ENCODE measurements at places on chromosomes 6 and 20.

DNA sequence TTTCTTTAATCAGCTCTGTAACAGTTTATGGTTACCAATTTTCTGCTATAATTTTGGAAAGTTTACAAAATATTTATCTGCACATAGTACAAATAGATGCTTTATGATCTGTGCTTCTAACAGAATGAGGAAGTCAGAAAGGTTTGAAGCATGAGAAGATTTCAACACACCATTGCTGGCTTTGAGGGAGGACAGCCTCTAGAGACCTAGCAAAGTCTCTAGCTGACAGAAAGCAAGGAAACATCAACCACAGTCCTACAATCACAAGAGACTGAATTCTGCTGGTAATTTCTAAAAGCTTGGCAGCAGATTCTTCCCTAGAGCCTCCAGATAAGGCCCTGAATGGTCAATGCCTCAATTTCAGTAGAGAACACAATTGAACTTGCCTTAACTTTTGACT, 750.8 kb upstream of the SLC35B3 start:
- DNase-seq, result no peak

- no peak for DNase-seq
Observed at GRCh38 chr6:42315991-42316970, 98.6 kb upstream of the MRPS10 start.

- DNase-seq, result no peak
Observed at GRCh38 chr6:112038756-112039430, 15.0 kb upstream of the CCN6 start.

DNA sequence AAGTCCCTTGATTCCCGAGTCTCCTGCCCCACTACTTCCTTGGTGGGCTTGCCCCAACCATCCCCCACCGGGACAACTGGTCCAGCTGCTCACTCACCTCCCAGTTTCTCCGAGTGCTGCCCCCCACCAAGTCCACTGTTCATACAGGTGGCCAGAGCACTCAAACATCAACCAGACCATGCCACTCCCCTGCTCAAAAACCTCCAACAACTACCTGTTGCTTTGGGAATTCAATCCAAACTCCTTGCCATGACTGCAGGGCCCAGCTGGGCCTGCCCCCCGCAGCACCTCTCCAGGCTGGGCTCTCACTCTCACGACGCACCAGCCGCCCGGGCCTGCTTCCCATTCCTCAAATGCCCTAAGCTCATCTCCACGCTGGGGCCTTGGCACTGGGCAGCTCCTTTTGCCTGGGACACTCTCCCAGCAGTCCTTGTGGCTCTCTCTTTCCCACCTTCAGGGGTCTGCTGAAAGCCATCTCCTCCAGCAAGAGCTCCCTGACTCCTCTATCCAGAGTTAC, 97.5 kb downstream of the NFATC2 start:
- DNase-seq, result no peak

GRCh38 chr6:132483779-132484679, 28.9 kb downstream of the STX7 start:
- DNase-seq, result no peak

- DNase-seq, result no peak
Observed at GRCh38 chr6:82364087-82365015, 734 bp downstream of the TPBG start.

- DNase-seq, result no peak
Observed at GRCh38 chr20:58401162-58401561, 12.1 kb downstream of the VAPB start.

GRCh38 chr20:44187772-44188709, 1.1 kb upstream of the JPH2 start:
- no peak for DNase-seq

DNA sequence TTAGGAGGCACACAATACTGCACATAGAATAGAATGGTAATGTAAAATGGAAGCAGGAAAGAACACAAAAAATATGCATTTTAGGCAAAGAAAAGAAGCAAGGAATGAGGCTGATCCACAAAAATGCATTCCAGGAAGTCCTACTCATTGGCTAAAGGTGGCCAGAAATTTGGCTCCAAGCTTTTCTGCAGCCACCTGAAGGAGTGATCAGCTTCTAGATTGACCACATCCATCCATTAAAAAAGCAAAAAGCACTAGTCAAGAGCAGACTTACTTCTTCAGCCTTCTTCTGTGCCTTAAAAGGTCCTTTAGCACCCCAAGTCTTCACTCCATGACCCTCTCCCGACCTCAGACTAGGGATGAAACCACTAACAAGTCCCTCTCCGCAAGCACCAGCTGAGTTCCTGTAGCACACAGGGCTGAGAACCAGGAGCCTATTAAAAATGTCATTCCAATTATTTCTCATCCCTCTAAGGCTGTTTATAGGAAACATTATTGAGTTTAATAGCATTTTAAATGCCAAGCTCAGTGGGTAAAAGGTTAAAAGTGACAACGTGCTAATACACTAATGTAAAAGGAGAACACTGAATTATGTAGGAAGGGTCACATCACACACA, 36.5 kb downstream of the TRAM2 start:
- DNase-seq, result no peak
